C1 segment of cervical spinal cord (tissue), 14 donors: ENCODE measurements at places on chromosomes 12 and 14.

DNA sequence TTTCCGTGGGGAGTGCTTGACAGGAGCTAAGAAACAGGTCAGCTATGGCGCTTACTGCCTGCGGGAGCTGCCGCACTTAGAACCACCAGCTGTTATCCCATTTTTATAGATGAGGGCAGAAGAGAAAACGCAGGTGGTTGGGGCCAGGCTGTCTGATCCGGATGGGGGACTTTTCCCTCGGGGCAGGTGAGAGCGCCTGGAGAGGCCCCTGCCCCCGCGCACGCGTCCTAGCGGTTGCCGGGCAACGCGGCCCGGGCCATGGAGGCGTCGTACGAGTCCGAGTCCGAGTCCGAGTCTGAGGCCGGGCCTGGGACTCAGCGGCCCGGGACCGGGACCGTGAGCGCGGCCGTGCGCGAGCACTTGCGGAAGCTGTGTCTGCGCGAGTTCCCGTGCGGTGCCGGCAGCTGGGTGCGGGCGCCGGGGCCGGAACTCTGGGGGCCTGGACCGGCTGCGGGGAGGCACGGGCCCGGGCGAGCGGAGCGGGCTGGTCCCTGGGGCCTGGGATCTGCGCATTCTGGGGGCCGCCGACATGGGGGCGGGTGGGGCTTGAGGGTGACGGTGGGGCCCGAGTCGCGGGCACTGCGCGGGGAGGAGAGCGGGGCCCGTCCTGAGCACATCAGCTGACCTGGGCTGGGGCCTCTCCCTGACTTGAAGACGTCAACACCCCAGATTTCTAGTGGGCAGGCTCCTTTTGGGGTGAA, at the start of gene LRRC43:
TSS of gene LRRC43 (plus strand) at position 237 of the 701 bp plus-strand sequence. CDS start at position 259, 22 bp downstream.
- DNase-seq, result no peak

DNA sequence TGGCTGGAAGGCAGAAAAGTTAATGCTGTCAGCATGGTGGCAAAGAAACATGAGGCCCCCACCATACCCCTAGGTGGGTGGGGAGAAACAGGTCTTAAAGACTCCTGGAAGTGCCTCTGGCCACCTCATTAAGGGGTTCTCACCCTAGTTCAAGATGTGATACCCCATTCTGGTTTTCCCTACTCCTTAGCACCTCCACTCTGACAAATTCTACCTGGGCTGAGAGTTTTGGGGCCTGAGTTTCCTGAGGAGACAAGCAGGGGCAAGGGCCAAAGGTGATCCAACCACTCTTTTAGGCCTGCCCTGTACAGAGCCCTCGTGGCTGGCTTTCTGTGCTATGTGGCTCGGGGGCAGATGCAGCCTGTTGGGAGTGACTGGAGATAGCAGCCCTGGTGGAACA, 7.9 kb upstream of the AVIL start:
- DNase-seq, result no peak

DNA sequence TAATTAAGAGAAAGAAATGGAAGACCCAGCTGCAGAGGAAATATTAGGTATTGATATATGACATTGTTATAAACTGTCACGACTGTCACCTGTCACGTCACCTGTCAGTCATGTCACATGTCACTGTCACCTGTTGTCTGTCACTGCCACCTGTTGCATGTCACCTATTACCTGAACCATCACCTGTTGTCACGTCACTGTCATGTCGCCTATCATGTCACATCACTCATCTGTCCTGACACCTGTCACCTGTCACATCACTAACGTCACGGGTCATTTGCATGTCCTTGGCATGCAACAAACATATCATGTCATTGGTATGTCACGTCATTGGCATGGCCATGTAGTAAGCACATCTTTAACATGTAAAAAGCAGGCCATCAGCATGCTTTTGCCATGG, 26.6 kb upstream of the TESC start:
- DNase-seq, result no peak

DNA sequence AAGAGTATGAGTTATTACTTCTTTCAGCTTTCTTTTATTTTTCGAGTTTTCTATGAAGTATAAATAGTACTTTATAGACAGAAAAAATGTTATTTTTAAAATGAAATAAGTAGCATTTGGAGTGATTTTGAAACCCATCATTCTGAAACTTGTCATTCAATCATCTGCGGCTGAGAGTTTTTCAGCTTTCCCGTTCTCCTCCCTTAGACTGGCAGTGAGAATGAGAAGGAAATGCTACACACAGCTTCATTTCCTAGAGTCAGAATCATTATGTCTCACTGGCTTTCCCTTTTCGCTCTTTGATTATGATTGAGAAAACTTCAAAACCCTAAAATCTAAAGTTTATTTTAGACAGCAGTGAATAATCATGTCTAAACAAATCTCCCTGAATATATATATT, 33.7 kb upstream of the GNPNAT1 start:
- DNase-seq, result no peak

- DNase-seq, result no peak
Observed at GRCh38 chr12:52608161-52608560, 6.9 kb upstream of the KRT72 start.
